Activated T-helper 2 cell treated with anti-CD3 and anti-CD28 coated beads, Interferon-gamma antibody, Interleukin-2, Interleukin-4, amounts not matched to agents 10 μg/mL and 5 μg/mL and 100 μg/mL, durations not matched to agents 14 hours and 24 hours and 36 hours (primary cell): ENCODE measurements at places on chromosomes 6 and 20. TPM values are rescaled to one million over a fixed set of nuclear protein-coding genes. Genes with fewer than 3 reads are reported as not detected.

GRCh38 chr6:9292975-9293374 lies 857.6 kb upstream of the SLC35B3 start:
- H3K36me3 ChIP-seq = no peaks in the 10 kb centered on the region
- H3K4me3 ChIP-seq = no peak overlapping the region
- no peaks in the 10 kb centered on the region for H3K4me1 ChIP-seq

GRCh38 chr6:74333406-74333805 lies 637.4 kb downstream of the CD109 start:
- H3K36me3 ChIP-seq = no peaks in the 10 kb centered on the region
- H3K4me1 ChIP-seq = no peaks in the 10 kb centered on the region
- no peak for DNase-seq
- H3K4me3 ChIP-seq = no peak overlapping the region
- no peak overlapping the region for H3K27ac ChIP-seq

DNA sequence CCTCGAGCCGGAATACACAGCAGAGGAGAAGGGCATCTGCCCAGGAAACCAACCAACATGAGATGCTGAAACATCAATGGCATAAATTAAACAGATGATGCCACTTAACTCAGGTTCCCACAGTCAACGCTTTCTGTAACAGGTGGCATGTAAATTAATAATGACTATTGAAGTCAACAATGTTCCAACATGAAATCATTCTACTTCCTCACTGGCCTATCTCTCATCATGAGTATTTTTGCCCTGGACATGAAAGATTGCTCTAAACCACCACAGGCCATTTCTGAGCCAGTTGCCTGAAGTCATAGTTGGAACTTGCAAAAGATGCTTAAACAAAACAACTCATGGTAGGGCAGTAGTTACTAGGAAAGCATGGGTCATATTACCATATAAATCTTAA lies 397.9 kb upstream of the JARID2 start:
- no peak overlapping the region for H3K4me3 ChIP-seq
- H3K4me1 ChIP-seq = no peaks in the 10 kb centered on the region
- H3K27me3 ChIP-seq = no peaks in the 10 kb centered on the region
- no peak overlapping the region for H3K27ac ChIP-seq
- no peak for DNase-seq

- H3K27ac ChIP-seq = no peak overlapping the region
- peaks cover 21% of the 10 kb centered on the region for H3K4me1 ChIP-seq
- H3K36me3 ChIP-seq = peaks cover 24% of the 10 kb centered on the region
- no peak for DNase-seq
- H3K4me3 ChIP-seq = no peak overlapping the region
These were observed 16.1 kb downstream of the LMBRD1 start for GRCh38 chr6:69780585-69781178.

- peaks cover 15% of the 10 kb centered on the region for H3K36me3 ChIP-seq
- peak overlapping the region; percentile 88 for H3K27ac ChIP-seq
- H3K4me3 ChIP-seq = peak overlapping the region; percentile 43
- H3K4me1 ChIP-seq = peaks cover 77% of the 10 kb centered on the region
- H3K27me3 ChIP-seq = no peaks in the 10 kb centered on the region
- peak; percentile 29 for DNase-seq
These were observed 6.8 kb downstream of the ADA start for GRCh38 chr20:44644667-44645131.

GRCh38 chr6:105069821-105070445 lies 109.9 kb downstream of the POPDC3 start:
- no peak overlapping the region for H3K4me3 ChIP-seq
- H3K4me1 ChIP-seq = no peaks in the 10 kb centered on the region
- DNase-seq = no peak
- no peak overlapping the region for H3K27ac ChIP-seq

DNA sequence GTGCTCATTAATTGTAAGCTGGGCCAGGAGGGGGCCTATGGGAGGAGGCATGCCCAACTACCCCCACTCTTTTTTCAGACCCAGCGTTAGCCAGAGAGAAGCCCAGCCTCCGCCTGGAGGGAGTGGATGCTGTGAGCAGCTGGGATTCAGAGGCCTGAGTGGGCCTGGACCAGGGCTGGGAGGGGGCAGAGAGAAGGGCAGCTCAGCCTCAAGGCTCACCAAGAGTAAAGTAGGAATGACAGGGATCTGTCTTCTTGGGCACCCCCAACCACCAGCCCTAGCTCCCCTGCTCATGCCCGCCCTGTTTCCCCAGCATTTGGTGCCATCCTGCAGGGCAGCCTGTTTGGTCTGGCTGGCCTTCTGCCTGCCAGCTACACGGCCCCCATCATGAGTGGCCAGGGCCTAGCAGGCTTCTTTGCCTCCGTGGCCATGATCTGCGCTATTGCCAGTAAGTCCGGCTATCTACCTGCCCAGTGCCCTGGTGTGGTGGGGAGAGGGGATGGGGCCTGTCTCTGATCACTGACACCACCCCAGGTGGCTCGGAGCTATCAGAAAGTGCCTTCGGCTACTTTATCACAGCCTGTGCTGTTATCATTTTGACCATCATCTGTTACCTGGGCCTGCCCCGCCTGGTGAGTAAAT lies 6.8 kb downstream of the SLC29A1 start:
- no peak overlapping the region for H3K27ac ChIP-seq
- H3K27me3 ChIP-seq = no peaks in the 10 kb centered on the region
- peaks cover 17% of the 10 kb centered on the region for H3K4me1 ChIP-seq
- no peak for DNase-seq
- H3K4me3 ChIP-seq = no peak overlapping the region

DNA sequence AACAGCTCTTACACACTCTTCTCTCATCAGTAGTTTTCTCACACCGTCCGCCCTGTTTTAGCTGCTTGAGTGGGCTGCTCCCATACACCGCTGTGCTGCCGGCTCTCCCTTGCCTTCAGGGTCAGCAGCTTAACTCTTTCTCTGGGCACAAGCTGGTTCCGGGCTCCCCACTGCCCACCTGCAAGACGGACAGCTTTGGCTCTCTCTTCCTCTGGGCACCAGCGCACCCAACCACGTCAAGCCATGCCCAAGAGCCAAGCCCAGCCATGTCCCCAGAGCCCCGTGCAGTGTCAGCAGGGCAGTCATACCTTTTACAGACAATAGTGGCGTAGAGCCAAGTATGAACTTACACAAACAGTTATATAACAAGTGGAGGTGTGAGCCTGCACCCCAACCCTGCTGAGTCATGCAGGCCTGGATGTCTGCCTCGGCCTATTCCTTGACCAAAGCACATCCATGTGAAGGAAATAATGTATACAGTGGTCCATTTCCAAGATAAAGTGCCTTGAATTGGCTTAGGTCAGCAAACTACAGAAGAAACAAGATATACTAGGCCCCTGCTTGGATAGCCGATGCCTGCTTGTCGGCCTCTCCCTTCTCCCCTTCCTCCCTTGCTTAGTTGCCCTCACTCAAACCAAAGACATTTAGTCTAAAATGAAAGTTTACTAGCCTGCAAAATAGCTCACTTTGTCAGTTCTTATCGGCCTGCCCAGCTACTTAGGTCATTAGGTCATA lies 89.3 kb downstream of the JPH2 start:
- H3K36me3 ChIP-seq = no peaks in the 10 kb centered on the region
- peaks cover 4% of the 10 kb centered on the region for H3K4me1 ChIP-seq
- no peak for DNase-seq
- H3K4me3 ChIP-seq = no peak overlapping the region
- H3K27me3 ChIP-seq = peaks cover 30% of the 10 kb centered on the region

DNA sequence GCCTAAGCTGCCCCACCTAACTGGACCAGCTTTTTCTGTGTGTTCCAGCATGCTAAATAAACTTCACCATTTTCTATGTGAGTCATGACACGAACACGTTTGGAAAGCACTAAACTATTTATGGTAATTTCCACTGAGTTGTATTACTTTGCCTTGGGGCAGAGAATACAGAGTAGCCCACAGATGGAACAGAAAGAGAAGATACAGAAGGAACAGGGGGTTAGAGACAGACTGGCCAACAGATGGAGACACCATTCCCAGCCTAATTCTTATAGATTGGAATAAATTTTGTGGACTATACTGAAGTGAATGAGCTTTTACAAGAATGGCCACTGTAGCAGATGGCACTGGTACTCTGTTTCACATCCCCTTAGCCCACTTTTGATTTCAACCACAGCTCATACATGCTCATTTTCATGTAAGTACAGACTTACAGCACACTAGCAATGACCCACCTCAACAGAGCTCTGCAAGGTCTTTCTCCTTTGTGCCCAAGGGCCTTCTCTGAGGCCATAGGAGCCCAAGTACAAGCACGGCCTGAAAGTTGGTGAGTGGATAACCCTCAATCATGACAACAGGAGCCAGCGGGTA lies 13.1 kb upstream of the NT5DC1 start:
- no peaks in the 10 kb centered on the region for H3K36me3 ChIP-seq
- H3K4me1 ChIP-seq = peaks cover 45% of the 10 kb centered on the region
- no peak overlapping the region for H3K4me3 ChIP-seq
- no peak for DNase-seq
- peaks cover 13% of the 10 kb centered on the region for H3K27me3 ChIP-seq

- no peak for DNase-seq
- no peak overlapping the region for H3K4me3 ChIP-seq
- peaks cover 5% of the 10 kb centered on the region for H3K27me3 ChIP-seq
- no peak overlapping the region for H3K27ac ChIP-seq
- H3K36me3 ChIP-seq = no peaks in the 10 kb centered on the region
- H3K4me1 ChIP-seq = no peaks in the 10 kb centered on the region
These were observed 63.7 kb downstream of the PTPRK start for GRCh38 chr6:128456510-128457230.

GRCh38 chr20:63534831-63535651 lies 2.1 kb downstream of the PTK6 start:
- no peak for DNase-seq
- no peaks in the 10 kb centered on the region for H3K27me3 ChIP-seq
- no peak overlapping the region for H3K27ac ChIP-seq
- H3K4me1 ChIP-seq = peaks cover 5% of the 10 kb centered on the region

DNA sequence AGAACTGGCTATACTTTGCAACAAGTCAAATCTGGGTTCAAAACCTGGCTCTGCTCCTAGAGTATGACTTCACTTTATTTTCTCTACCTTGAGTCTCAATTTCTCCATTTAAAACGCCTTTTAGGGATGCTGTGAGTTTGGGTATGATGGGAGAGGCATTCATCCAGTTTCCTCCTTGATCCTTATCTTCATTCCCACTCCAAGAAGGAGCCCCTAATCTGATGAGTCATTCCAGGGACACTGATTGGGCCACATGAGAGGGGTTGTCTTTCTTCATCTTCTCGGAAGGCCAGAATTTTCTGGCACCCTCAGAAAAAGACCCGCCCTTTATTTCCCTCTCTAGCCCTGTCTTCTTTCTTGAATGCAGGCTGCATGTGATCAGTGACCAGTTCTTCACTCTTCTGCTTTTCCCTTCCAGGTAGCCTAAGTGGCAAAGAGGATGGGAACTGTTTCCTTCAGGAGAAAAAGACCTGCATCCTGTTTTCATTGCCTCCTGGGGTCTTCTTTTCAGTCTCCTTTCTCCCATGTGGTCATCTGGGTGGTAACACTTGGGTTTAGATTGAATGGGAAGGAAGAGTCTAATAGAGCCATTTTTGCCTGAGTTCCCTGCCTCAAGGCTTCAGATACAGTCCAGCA lies 32.1 kb upstream of the PNRC1 start:
- H3K36me3 ChIP-seq = no peaks in the 10 kb centered on the region
- peaks cover 8% of the 10 kb centered on the region for H3K4me1 ChIP-seq
- DNase-seq = no peak
- peaks cover 3% of the 10 kb centered on the region for H3K27me3 ChIP-seq

DNA sequence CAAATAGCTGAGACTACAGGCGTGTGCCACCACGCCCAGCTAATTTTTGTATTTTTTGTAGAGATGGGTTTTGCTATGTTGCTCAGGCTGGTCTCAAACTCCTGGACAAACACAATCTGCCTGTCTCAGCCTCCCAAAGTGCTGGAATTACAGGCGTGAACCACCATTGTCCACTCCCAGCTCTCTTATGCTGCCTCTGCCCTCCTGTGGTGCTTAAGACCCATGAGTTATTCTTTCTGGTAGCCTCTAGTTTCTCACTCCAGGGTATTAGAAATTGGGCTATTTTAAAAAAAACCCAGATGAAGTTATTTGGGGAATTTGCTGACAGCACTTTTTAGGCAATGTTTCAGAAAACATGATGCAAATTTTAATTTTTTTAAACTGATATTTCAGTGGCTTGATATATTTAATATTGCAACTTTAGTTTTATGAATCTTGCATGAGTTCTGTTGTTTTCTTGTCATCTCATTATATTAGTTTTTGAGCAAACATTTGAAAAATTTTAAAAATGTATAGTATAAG lies 114.0 kb upstream of the FOXO3 start:
- no peaks in the 10 kb centered on the region for H3K36me3 ChIP-seq
- DNase-seq = no peak
- H3K4me3 ChIP-seq = no peak overlapping the region
- H3K27ac ChIP-seq = no peak overlapping the region
- H3K4me1 ChIP-seq = peaks cover 13% of the 10 kb centered on the region

DNA sequence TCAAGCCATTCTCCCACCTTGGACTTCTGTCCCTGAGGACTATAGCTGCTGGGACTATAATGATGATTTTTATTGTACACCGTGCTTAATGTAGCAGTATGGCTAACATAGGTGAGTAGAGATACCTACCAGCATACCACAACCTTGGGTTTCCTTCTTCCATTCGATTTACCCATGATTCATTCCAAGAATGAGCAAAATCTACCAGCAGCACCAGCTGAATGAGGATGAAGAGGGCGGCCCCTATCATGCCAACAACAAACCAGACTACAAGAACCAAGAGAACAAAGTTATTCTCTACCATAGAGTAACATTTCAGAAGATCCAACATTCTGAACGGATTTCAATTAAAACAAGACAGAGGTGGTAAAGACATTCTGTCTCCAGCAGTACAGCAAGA lies 12.1 kb downstream of the SERINC3 start:
- no peaks in the 10 kb centered on the region for H3K27me3 ChIP-seq
- DNase-seq = no peak
- H3K36me3 ChIP-seq = peaks cover 48% of the 10 kb centered on the region
- no peak overlapping the region for H3K4me3 ChIP-seq
- no peak overlapping the region for H3K27ac ChIP-seq

DNA sequence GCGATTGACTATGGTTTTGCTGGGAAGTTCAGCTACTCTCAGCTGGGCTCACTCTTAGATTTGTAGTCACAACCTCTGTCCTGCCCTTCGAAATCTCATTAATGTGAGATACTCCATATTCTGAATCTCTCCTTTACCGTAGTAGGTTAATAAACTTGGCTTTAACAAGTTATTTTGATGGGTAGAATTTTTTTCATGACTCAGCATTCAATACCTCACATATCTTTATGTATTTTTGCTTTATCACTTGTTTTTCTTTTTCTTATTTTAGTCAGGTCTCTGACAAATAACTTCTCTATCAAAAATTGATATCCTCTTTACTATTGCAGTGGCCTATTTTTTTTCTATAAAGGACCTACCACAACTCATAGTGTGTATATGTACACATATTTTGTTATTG lies 855.2 kb upstream of the ADGRB3 start:
- no peak overlapping the region for H3K27ac ChIP-seq
- no peaks in the 10 kb centered on the region for H3K36me3 ChIP-seq
- DNase-seq = no peak
- H3K27me3 ChIP-seq = no peaks in the 10 kb centered on the region
- H3K4me3 ChIP-seq = no peak overlapping the region

GRCh38 chr6:53983301-53983700 lies 127.9 kb upstream of the MLIP start:
- H3K4me1 ChIP-seq = no peaks in the 10 kb centered on the region
- peaks cover 4% of the 10 kb centered on the region for H3K27me3 ChIP-seq
- no peak for DNase-seq
- no peaks in the 10 kb centered on the region for H3K36me3 ChIP-seq
- no peak overlapping the region for H3K27ac ChIP-seq
- no peak overlapping the region for H3K4me3 ChIP-seq

ARMC2 gene
- total RNA-seq = 1.9 and 2.7 TPM in 2 replicates

SUMO4 gene
- total RNA-seq = 7.7 and 7.8 TPM in 2 replicates

PNPLA1 gene
- total RNA-seq = not detected in 2 replicates

AIF1 gene
- 71.8 and 78.2 TPM in 2 replicates for total RNA-seq

DNAH8 gene
- total RNA-seq = 0.05 TPM in 1 of 2 replicates, not detected in the other

ADISSP gene
- total RNA-seq = 55.8 and 56.3 TPM in 2 replicates

PCSK2 gene
- total RNA-seq = not detected in 2 replicates

SIRPB2 gene
- not detected in 2 replicates for total RNA-seq
